NCI-H774 (cell line): ENCODE measurements at places on chromosomes 7 and 10.

- DNase-seq = no peak
Measured at GRCh38 chr7:130346177-130346905, 1.7 kb downstream of the CPA5 start.

GRCh38 chr7:90655566-90655965 is 59.4 kb downstream of the CDK14 start:
- no peak for DNase-seq

GRCh38 chr7:114574384-114574783 is 159.8 kb downstream of the FOXP2 start:
- DNase-seq = no peak

DNA sequence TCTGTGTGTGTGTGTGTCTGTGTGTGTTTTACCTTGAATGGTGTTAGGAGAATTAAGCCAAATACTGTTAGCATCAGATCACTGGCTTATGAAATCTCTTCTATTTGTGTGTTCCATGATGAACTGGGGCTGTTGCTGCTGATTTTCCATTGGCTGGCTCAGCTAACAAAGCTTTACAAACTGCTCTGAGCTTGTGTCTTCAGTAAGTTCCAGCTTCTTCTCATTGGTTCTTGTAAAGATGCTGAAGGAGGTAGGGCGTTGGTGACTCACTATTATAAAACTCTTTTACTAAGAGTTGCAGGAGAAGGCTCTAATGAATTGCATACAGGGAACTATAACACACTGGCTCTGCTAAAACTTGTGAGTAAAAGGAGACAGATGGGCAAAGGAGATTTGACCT is 136.4 kb upstream of the PRKCQ start:
- no peak for DNase-seq

GRCh38 chr7:90701771-90702170 is 105.7 kb downstream of the CDK14 start:
- DNase-seq = no peak

DNA sequence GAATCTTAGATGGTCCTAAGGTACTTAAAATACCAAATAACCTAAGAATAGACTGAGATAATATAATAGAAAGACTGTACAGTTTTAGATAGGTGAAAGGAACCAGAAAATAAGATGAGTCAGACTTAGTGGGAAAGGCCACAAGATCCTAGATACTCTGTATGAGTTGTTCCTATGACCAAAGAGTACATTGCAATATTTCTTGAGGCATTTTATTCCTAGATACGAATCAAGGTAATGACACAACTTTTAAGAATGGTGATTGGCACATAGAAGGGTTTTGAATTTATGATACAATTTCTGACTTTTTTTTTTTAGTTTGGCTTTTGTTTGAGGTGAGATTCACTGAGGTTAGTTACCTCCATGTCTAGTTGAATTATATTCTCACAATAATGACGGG is 30.2 kb downstream of the MGAM start:
- no peak for DNase-seq

DNA sequence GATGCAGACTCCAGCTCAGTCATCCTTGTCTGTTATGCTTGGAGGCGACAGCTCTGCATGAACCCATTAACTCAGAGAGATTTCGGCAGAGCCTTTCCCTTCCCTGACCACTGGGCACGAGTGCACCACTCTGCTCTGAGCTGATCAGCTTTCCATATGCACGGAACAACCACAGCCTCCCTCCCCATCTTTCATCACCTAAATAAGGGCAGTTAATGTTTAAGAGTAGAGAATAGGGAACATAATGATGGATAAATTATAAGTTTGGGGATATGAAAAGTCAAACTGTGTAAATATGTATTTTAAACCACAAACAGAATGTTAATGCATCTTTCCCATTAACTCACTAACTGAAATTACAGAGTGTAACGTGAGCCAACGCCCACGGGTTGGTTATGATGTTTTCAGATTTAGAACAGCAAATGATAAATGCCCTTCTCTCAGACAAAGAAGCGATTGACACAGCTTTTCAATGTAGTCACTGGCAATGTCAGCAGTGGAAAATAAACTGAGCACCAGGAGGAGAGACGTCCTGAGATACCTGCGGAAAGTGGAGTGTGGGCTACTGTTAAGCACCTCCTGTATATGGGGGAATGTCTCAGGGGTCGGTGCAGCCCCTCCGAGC is 658.2 kb downstream of the LRMDA start:
- no peak for DNase-seq

GRCh38 chr7:151721694-151722093 is 155.2 kb downstream of the PRKAG2 start:
- DNase-seq = no peak

DNA sequence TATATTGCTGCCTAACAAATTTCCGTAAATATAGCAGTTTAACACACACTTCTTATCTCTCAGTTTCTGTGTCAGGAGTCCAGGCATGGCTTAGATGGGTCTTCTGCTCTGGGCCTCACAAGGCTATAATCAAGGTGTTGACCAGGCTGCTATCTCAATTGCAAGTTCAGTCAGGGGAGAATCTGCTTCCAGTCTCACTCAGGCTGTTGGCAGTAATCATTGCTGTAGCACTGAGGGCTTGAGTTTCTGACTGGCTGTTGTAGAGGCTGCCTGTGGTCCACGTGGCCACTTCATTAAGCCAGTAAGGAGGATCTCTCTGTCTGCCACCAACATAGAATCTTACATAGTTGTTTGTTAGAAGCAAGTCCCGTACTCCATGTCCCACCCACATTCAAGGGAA is 138.4 kb downstream of the ST7 start:
- no peak for DNase-seq

DNA sequence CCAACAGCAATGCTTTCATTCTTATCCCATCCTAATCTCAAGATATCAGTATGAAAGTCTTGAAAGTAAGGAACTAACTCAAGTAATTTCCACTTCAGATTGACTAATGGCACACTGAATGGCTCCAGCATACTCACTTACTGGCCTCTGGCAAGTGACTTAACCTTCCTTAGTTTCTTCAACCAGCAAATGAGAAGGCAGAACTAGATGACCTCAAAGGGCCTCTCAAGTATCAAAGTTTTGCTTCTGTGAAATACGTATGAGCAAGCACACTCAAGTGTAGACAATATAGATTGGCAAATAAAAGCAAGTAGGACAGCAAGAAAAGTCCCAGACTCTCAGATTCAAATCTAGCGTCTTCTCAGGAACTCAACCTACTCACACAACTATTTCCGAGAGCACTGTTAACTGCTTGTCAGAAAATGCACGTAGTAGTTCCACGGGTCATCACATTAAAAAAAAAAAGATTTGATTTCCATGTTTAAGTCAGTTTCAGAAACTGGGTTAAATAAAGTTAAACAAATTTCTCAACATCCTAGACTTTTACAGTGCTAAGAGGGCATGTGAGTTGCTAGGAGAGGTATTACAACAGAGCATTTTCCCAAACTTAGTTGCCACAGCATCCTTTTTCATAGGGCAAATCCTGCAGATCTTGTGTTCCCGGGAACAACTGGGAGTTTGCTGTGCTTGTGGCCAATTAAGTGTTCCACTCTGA is 276.9 kb upstream of the KLF14 start:
- no peak for DNase-seq

DNA sequence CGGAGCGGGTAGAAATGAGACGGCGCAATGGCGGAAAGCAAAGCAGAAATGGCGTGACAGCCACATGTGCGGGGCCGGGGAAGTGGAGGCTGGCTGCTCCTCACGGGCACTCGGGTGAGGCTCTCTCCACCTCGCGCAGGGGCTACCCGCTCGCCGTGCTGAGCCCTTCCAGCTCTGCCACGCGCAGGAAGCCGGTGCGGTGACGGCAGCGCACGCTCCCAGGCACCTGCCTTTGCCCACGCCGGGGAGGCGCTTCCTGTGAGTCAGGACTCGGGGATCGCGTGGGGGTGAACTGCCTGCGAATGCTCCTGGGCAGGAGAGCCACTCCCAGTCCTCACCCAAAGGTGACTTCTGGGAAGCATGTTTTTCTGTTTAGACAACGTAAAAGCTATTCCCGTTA is 431.2 kb downstream of the GLRX3 start:
- DNase-seq = no peak

DNA sequence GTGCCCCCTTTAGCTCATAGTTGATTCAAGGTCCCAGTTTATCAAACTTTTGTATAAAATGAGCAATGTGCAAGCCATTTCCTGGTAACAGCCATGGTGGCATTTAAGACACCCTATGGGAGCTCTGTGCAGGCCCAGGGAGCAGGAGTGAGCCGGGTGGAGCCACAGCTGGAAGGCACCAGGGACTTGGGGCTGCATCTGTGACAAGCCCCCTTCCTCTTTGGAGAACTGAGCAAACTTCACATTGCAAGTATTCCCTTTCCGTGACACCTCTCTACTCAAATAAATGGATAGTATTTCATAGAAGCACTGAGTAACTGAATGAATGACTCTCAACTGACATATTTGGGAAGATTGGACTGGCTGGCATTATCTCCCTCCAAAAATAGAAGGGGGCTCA is 558.7 kb upstream of the FOXK1 start:
- DNase-seq = no peak

DNA sequence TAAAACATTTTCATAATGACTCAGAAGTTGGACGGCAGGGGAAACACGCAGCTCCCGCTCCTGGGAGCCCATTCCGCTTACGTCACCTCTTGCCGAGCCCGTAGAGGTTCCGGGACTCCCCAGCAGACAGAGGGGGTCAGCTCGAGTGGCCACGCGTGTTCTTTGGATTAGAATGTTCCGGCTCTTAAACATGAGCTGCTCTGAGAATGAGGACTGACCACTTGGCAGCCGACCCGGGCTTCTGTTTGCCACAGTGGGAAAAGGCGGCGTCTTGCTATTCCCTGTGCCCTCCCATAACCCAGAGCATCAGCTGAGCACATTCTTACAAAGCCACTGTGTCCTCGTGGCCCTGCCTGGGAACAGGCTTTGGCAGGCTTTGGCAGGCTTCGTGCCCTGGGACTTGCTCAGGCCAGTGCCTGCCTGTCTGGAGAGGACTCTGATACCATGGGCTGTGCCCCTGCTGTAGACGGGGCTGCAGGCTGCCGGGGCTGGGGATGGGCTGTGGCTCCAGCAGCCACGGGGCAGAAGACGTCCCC is 40.1 kb downstream of the PFKP start:
- no peak for DNase-seq

- no peak for DNase-seq
Measured at GRCh38 chr7:127938588-127938987, 92.6 kb downstream of the LRRC4 start.

- DNase-seq = no peak
Measured at GRCh38 chr7:100571829-100572116, 1.9 kb downstream of the SAP25 start.

- peak; percentile 45 for DNase-seq
Measured at GRCh38 chr10:49592726-49593563, 17.2 kb upstream of the SLC18A3 start.

GRCh38 chr10:71675295-71675970 is 44.1 kb downstream of the C10orf105 start:
- no peak for DNase-seq

DNA sequence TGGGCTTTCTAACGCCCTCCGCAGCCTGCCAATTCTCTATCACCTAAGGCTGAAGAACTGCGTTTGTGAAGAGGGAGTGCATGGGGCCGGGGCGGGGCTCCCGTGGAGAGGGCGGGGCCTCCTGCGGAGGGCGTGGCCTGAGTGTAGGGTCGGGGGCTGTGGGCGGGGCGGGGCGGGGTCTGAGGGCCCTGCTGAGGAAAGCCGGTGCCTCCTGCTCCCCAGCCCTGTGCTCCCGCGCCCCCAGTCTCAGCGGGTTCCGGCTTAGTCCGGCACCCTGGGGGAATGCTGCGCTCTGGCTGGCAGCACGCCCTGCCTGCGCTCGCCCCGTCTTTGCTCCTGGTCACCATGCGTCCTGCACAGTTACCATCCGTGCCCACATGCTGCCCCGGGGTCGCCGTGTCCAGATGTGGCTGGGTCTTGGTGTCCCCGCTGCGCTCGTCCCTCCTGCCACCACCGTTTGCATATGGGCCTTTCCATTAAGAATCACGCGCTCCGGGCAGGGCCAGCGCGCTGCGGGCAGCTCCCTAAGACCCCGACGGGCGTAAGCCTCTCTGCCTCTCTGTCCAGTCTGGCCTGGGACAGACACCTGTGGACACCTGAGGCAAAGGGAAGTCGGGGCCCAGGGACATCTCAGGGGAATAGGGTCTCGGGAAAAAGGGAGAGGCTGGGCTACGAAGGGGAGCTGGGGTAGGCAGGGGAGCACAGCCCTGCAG is 144.0 kb upstream of the RET start:
- peak; percentile 10 for DNase-seq

DNA sequence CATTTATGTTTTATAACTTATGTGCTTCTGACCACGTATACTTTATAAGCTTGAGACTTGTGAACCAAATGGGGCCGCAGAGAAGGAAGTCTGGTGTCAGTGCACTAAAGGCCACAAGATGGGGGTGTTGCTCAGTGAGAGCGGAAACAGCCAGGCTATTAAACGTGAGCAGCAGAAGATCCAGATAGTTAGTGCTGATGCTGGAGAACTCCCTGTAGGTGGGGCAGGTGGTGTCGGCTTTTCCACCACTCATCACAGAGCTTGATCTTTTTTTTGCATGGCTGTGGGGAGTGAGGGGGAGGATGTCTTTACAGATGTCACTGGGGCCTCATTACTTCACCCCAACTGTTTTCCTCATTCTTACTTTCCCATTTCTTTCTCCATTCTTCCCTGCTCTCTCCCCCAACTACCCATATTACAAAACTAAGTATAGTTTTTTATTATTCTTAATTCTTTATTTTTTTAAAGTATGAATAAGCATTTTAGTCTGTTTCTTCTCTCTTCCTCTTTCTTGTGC is 34.7 kb downstream of the ACADSB start:
- no peak for DNase-seq

DNA sequence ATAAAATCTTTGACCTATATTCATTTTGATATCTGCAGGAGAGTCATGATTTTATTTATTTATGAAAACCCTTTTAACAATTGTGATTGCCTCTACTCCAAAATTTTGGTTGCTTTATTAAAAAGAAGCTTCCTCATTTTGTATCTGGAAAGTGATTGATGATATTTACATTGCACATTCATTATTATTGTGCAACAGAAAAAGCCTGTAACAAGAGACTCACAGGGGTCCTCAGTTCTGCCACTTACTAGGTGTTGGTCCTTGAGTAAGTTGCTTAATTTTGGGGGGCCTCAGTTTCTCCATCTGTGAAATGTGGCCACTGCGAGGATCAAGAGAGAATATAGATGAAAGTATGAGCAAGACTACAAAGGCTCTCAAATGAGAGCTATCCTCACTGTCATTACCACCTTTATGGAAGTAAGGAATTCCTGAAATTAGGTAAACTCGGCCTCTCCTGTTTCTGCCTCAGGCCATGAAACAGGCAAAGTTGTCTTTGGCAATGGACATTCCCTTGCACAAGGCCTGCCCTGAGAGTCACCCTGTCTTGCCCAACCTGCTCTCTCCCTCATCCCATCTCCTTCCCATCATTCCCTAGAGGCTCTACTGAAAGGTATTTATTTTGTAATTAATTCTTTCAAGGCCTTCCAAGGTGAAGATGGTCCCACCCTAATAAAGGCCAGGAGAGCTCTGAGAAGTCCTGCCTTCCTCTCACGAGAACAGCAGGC is 66.1 kb upstream of the ABLIM1 start:
- DNase-seq = no peak
